ENCODE measurements at places on chromosomes 11 and 22. TPM values are rescaled to one million over a fixed set of nuclear protein-coding genes. Genes with fewer than 3 reads are reported as not detected.

- no peak for DNase-seq
These were observed 14.4 kb upstream of the PVALB start for GRCh38 chr22:36831206-36831605.

- no peak for DNase-seq
These were observed 106.0 kb downstream of the APIP start for GRCh38 chr11:34810107-34810562.

- DNase-seq: no peak
These were observed 378.4 kb downstream of the DDX10 start for GRCh38 chr11:109043315-109043714.

STX3 gene
- 22.1 TPM for total RNA-seq

DNA sequence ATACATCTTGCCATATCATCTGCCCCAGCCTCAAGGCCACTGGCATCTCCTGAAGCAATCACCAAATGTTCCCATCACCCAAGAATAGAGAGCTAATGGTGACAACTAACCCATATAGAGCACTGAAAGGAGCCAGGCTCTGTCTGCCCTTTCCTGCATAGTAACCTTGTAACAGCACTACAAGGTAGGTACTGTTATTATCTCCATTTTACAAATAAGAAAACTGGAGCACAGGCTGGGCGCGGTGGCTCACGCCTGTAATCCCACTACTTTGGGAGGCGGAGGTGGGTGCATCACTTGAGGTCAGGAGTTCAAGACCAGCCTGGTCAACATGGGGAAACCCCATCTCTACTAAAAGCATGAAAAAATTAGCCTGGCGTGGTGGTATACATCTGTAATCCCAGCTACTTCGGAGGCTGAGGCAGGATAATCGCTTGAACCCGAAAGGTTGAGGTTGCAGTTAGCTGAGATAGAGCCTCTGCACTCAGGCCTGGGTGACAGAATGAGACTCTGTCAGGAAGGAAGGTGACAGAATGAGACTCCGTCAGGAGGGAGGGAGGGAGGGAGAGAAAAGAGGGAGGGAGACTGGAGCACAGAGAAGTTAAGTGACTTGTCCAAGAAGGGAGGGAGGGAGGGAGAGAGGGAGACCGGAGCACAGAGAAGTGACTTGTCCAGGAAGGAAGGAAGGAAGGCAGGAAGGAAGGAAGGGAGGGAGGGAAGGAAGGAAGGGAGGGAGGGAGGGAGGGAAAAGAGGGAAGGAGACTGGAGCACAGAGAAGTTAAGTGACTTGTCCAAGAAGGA lies 2.2 kb downstream of the SLC35F2 start:
- DNase-seq: no peak

Measured in Daoy (cell line).